Substantia nigra (tissue), 51 donors: ENCODE measurements at places on chromosomes 4 and X.

DNA sequence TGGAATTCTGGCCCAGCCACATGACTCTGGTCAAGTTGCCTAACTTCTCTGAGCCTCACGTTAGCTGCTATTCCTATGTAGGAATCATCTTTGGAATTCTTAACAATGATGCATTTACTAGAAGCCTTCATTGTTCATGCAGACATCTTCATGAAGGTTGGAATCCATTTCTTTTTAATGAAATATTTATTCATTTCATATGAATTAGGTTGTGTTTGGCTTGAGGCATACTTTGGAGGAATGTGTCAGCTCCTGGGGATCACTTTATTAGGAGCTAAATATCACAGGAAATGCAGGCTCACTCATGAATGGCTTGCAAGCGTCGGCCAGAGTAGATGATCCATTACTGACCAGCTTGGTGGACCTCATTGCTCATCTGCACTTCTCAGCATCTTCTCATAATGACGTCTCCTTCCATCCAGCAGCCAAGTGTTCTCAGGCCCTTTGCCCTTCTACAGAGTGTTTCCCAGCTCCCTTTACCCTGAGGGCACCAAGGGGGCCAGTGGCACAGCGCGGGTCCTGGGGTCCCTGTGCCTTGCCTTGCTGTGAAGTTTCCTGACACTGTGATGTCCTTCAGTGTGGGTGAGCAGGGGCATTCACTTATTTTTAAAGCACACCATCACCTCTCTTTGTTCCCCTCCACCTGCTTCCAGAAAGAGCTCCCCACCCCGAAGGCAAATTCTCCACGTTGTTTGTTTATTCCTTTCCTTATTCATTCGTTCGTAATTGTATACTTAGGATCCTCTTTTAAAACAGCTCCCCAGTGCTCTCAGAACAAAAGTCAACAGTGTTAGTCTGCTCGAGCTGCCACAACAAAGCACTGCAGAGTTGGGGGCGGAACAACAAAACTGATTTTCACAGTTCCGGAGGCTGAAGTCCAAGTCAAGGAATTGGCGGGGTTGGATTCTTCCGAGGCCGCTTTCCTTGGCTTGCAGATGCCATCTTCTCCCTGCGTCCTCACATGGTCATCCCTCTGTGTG lies 106.8 kb downstream of the STK32B start:
- DNase-seq, result no peak

- DNase-seq, result no peak
Measured at GRCh38 chr4:59200992-59201391, 1999.1 kb upstream of the ADGRL3 start.

DNA sequence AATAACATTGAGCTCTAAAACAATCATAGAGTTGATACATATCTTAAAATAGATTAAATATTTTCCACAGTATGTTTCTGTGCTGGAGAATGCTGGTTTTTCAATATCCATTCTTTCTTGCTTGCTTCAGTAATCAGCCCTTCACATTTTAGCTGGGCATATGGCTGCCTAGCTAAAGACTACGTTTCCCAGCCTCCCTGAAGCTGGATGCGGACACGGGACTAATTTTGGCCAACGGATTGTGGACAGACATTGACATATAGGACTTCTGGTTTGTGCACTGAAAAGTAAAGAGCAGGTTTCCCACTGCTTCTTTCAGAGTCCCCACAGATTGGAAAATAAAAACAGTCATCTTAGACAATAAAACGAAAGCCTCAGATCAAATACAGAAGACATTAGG lies 97.3 kb downstream of the COL25A1 start:
- DNase-seq, result no peak

DNA sequence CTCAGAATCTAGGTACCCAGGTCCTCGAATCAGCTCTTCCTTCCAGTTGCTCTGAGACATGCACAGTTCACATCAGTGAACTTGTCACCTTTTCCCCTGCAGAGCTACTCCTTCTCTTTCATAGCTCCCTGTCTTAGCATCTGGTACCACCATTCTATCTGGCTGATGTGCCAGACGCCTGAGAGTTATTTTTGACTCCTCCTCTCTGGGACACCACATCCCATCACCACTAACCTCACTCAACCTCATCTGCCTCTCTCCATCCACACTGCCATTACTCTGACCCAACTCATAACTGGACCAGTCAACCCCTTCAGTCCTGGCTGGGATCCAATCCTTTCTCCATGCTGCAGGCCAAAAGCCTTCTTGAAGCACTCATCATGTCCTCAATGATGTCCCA lies 44.5 kb downstream of the SLC2A9 start:
- no peak for DNase-seq

- DNase-seq, result no peak
Measured at GRCh38 chr4:151930372-151930771, 169.6 kb upstream of the GATB start.

GRCh38 chr4:158610790-158611189 lies 60.9 kb downstream of the C4orf46 start:
- no peak for DNase-seq

GRCh38 chr4:137649711-137650450 lies 117.6 kb upstream of the PCDH18 start:
- DNase-seq, result no peak
